Hindlimb muscle (tissue), 1 donor: ENCODE measurements at places on chromosomes 2 and 18. TPM values are rescaled to one million over a fixed set of nuclear protein-coding genes. Genes with fewer than 3 reads are reported as not detected.
A peak's percentile ranks its signal among the peaks of the same experiment; 100 is the strongest.

HAT1 gene
- 31.9 TPM for polyA plus RNA-seq

DNA sequence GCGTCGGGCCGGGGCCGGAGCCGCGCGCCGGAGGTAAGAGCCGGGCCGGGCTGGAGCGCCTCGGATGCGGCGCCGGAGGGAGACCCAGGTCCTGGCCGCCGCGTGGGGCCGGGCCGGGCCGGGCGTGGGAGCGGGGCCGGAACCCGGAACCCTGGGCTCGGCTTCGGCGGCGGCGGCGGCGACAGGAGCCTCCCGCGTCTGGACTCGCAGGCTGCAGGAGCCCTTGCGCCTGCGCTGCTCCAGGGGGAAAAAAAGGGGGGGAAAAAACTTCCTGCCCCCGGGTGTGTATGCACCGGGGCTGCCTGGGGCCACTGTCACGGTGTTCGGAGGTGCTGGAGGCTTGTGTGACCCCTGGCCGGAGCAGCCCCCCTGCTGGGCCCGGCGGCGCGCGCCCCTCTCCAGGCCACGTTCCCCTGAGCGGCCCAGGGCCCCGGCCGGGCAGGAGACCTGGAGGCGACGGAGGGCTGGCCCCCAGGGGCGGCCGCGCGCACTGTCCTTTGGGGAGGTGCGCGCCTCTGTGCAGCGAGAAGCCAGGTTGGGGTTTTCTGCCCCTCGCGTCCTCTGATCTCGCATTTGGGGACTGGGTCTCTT, 864 bp downstream of the KLHL29 start:
- DNase-seq, result peak; percentile 19

DNA sequence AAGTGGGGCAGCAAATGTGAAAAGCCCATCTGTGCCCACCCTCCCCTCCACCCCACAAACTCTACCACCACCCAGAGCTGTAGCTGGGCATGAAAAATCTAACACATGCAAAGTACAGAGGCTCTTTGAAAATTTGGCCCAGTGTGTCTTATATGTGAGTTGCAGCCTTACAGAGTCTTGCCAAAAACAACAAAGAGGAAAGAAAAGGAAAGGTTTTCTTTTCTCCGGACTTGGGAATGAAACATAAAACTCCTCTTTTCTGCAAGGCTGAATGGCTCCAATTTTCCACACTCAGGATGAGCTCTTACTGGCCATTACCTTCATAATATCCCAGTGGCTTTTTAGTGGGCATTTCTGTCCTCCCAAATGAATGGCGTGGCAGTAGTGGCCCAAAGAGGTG, 27.9 kb upstream of the POU3F3 start:
- no peak for DNase-seq

DNA sequence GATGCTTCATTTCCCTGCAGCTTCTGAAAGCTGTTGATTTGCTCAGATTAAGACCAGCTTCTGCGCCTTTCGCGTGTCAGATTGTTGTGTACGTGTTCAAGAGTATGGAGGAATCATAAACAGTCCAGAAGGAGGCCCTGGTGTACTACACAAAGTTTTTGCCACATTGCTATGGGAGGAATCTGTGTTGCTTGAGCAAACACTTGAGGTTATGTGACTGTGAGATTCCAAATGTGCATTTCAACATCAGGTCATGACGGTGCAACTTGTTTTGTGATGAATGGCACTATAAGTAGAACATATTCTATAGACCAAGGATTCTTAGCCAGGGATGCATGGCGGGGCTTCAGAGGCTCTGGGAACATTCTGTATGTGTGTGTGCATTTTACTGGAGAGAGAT, 35.0 kb downstream of the SRSF7 start:
- no peak for DNase-seq

DNA sequence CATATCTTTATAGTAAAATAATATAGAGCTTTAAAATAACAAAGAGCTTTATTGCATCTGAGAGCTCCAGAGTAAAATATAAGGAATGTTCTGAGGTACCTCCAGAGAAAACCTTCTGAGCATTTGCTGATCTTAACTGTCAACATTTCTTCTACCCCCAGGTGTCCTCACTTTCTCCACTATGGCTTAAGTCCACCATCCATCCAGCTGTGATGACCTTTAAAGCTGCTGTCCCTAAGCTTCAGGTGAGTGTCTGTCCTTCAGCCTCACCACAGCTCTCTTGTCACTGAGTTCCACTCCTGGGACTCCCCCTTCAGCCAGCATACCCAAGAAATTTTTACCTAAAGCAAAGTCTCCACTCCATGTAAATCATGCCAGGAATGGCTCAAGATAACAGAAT, 137.9 kb downstream of the MYO5B start:
- no peak for DNase-seq

DNA sequence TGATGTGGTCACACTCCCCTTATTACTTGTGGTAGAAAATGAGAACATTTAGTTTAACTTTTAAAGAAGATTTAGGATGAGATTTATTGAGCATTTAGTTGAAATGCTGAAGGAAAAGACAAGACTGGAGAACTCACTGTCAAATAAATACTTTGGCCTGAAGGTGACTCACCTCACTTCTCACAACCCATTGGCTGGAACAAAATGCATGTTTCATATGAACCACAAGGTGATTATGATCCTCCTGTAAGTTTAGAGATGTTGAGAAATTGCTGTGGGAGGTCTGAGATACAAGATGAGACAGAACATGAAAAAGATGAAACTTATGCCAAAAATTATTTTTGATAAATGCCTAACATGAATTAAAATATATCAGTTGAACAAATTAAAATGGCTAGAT, 1004.5 kb downstream of the SOCS6 start:
- no peak for DNase-seq

DNA sequence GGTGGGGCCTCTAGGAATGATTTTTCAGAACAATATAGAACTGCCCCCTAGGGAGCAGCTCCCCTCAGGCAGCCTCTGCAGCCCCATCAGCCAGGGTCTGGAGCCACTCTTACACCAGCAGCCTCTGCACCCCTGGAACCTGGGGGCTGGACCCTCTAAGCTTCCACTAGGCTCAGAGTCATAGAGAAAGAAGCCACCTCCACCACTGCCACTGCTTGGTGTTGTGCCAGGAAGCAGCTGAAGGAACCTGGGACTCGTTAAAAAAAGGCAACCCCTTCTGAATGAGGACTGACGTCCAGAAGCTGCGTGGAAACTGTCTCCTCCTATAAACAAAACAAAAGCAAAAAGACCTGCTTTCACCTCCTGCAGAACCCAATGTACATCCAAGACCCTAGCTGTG, 98.1 kb upstream of the HS6ST1 start:
- DNase-seq, result no peak
